ENCODE measurements at places on chromosomes 12 and 14. TPM values are rescaled to one million over a fixed set of nuclear protein-coding genes. Genes with fewer than 3 reads are reported as not detected.

RNF31 gene
- polyA plus RNA-seq = 43.6 TPM

POTEG gene
- 0.14 TPM for polyA plus RNA-seq

DNA sequence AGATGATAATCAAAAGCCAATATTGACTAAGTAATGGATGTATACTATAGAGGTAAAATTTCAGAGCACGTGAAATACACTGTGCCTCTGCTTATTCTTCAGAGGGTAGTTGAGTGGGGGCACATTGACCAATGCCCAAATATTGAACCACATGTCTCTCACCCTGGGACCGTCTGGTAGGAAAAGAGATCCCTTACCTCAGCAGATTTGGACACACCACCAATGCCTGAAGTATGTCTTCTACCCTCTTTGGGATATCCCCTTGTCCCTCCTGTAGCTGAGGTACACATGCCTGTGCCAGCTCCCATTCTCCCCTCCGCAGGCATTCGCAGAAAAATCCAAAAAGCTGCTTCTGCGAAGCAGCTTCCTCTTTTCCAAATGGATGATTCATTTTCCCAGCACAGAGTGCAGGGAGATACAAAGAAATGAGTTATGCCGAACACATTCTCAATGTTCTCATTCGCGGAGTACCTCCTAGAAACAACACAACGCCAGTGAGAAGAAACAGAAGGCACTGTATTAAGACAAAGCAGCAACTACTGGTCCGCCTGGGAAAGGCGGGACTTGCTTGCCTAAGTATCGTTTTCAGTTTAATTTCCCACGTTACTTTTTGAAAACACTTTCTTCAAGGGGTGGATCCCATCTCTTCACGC lies 691 bp downstream of the ZFYVE26 start:
- DNase-seq = no peak

CCDC177 gene
- 0.10 TPM for polyA plus RNA-seq

DNA sequence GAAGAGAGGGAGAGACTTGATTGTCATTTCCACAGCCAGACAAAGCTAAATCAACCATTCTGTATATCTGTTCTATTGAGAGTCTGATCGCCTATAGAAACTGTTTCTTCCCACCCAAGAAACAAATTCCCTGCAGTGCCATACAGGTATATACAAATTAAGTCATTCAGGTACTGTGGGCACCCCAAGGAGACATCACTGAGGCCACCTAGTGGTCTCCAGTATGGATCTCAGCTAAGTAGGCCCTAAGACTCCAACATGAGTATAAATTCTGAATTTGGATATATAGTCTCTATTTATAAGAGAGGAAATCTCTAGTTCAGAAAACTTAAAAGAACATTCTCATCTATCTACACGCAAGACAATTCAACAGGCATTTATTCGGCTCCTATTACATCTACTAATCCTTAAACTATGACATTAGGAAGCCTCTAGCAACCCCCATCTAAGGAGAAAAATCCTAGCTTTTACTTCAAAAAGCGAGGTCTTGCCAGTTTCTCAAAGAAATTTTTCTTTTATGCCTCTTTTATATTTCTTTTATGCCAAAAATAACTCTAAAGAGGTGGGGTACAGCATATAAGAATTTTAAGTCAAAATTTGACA lies 62.6 kb downstream of the DCAF5 start:
- DNase-seq = peak; percentile 27

CD69 gene
- polyA plus RNA-seq = 1.8 TPM

DNA sequence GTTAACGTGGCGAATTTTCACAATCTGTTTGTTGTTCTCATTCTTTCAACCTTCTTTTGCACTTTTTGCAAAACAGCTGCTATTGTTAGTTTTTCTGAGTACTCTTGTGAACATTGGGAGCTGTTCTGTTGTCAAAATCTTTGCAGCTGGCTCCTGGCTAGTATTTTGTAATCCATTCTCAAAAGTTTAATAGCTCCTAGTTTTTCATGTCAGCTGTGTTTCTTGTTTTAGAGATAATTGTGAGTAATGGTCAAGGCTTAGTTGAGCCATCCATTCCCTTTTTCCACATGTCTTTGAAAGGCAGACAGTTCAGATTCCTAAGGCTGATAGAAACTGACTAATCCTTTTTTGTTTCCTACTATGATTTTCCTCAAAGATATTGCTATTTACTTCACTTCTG lies 39.1 kb upstream of the CRADD start:
- DNase-seq = no peak

DNA sequence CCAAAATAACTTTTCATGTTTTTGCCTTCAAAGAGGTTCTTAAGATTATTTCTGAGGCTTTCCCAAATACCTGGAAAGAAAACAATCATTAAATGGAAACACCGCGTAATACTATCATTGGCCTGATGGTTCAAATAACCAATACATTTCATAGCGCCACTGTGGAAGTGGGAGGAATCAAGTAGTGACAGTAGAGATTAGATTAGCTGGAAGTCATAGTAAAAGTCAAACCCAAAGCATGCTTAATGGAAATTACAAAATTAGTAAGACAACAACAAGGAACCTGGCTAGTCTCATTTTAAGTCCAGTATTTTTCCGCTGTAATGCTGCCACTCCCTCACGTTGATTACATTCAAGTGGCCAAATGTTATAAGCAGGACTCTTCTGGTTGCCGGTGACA lies 41.5 kb upstream of the PLEKHG7 start:
- DNase-seq = no peak

GRCh38 chr14:68937471-68938270 lies 41.4 kb downstream of the ACTN1 start:
- no peak for DNase-seq

- no peak for DNase-seq
Observed at GRCh38 chr14:54591461-54591860, 24.5 kb downstream of the SAMD4A start.

GRCh38 chr14:45698462-45699134 lies 445.6 kb upstream of the MIS18BP1 start:
- no peak for DNase-seq

OASL gene
- 0.13 TPM for polyA plus RNA-seq

RAD51AP1 gene
- 27.2 TPM for polyA plus RNA-seq

LALBA gene
- not detected for polyA plus RNA-seq

DNA sequence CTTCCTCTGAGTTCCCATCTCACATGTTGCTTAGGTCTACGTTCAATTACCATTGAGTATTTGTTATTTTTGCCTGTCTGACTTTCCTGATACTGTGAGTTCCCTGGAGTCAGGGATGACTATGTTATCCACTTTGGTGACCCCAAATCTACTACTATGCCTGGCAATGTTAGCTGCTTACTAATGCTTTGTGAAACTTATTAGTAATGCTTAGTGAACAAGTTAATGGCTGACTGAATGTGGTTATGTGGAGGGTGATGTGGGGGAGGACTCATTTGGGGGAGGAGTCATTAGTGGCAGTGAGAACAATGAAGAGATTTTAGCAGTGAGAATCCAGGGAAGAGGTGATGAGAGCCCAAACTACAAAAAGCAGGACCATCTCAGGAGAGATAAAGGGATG lies 121.6 kb downstream of the KTN1 start:
- no peak for DNase-seq

- DNase-seq = no peak
Observed at GRCh38 chr12:22610131-22610530, 14.8 kb upstream of the ETNK1 start.

DNA sequence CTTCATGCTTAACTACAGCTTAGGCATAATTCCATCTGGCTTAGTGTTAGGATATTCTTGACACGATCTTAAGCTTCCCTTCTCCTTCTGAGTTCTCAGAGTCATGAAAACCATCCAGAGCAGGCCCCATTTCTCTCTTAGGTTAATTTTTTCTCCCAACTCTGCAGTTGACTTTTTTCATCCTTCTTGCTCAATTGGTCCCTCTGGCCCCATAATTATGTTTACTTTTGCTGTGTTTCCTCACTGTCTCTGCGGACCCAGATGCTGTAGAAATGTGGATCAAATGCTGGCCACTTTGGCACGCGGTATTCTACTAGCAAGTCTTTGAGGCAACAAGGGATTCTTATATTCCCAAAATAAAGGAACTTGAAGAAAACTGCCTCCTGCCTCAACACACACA lies 9.5 kb downstream of the TMEM132C start:
- no peak for DNase-seq

DNA sequence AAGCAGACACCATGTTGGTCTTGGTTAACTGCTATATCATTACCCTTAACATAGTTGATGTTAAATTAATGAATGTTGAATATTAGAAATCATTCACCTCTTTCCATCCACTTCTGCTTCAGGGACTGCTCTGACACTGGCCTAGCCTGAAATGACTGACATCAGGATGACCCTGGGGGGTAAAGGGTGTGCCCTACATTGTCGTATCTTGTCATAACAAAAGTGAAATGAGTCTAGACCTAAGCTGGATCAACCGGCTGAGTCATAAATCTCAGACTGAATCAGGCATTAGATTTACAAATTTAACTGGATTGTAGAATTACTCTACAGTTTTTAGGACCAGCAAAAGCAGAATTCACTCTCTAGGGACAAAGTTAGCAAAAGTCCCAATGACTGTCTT lies 35.3 kb downstream of the KICS2 start:
- DNase-seq = no peak

Measured in left renal cortex interstitium (tissue), 4 donors.